ENCODE measurements at places on chromosomes 5 and 9.
A peak's percentile ranks its signal among the peaks of the same experiment; 100 is the strongest.

DNA sequence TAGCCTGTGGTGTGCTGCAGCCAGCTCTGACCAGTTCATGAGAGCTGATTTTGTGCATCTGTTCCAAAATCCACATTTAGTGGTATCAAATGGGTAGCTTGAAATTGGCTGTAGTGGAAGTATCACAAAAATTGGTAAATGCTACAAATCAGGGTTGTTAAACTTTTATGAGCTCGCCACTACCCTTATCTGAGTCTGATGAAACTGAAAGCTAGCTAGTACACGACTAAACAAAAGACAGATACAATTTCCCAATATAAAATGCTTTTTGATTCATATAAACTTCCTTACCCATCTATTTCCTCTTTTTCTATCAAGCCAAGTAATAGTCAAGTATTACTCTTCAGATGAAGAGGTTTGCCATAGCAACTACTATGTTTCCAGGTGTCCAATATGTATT is 392.0 kb downstream of the TMEM161B start:
- no peak for DNase-seq

GRCh38 chr9:128118472-128118857 is 9.1 kb downstream of the PTGES2 start:
- no peak for DNase-seq

DNA sequence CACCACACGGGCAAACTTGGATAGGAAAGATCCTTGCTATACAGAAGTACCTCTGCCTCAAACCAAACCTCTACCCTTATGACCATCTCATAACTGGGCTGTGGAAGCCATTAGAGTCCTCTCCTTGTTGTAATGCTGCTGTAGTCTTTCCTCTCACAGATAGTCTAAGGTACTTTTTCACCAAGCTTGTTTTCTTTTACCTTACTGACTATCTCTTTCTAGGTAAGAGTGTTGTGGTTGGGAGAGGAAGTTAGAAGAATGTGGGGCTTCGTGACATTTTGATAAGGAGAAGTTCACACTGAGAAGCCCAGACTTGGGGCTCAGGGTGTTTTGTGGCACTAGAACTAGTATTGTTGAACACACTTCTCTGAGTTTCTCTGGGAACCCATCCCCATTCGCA is 8.9 kb downstream of the CFAP95 start:
- DNase-seq = no peak

DNA sequence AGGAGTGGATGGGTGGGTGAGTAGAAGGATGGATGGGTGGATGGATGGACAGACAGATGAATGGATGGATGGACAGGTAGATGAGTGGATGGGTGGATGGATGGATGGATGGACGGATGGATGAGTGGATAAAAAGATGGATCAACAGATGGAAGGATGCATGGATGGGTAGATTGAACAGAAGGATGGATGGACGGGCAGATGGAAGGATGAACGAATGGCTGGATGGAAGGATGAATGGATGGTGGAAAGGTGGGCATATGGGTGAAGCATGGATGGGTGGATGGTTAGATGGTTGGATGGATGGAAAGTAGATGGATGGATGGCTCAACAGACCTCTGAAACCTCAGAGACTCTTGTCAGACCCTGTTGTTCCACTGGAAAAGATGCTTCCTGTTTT is 10.1 kb downstream of the FLT4 start:
- DNase-seq = no peak

- DNase-seq = peak; percentile 99
Observed at GRCh38 chr9:125706651-125707471, at the start of gene MAPKAP1. Gene MAPKAP1 (minus strand): TSS chr9:125707208. CDS start chr9:125672574, 34,634 bp downstream.

DNA sequence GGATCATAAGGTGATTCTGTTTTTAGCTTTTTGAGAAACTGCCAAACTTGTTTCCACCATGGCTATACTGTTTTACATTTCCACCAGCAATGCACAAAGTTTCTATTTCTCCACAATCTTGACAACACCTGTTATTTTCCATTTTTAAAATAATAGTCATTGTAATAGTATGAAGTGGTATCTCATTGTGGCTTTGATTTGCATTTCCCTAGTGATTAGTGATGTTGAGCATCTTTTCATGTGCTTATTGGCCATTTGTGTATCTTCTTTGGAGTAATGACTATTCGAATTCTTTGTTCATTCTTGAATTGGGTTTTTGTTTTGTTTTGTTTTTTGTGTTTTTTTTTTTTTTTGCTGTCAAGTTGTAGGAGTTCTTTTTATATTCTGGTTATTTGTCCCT is 4.9 kb downstream of the GARNL3 start:
- DNase-seq = no peak

GRCh38 chr5:167936022-167936421 is 355.4 kb upstream of the WWC1 start:
- no peak for DNase-seq

- DNase-seq = peak; percentile 81
Observed at GRCh38 chr9:94920420-94921091, 194.1 kb downstream of the AOPEP start.

DNA sequence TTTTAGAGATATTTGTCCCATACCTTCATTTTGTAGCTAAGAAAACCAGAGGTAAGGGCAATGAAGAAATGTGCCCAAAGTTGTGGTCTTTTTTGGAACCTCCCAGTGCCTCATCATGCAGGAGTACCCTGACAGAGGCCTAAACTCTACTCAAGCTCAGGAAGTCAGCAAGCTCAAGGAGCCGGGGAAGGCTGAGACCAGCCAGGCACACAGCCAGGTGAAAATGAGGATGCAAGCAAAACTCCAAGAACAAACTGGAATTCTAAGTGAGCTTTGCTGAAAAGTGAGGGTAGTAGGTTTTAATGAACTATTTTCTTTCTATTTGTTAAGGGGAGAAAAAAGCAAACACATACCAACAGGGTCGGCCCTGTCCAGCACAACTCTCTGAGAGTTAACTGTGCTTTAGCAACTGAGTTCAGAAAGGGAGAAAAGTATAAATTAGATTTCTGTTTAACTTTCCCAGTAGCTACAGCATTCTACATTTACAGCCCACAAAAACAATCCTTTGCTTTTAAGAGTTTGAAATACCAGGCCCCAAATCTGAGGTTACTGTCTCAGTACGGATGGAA is 146.4 kb downstream of the GNAQ start:
- no peak for DNase-seq

GRCh38 chr5:91266184-91266705 is 116.9 kb downstream of the ARRDC3 start:
- DNase-seq = no peak

GRCh38 chr5:67380431-67380830 is 183.8 kb upstream of the CD180 start:
- DNase-seq = no peak

GRCh38 chr5:139638736-139639618 is 9.2 kb upstream of the CXXC5 start:
- DNase-seq = no peak

DNA sequence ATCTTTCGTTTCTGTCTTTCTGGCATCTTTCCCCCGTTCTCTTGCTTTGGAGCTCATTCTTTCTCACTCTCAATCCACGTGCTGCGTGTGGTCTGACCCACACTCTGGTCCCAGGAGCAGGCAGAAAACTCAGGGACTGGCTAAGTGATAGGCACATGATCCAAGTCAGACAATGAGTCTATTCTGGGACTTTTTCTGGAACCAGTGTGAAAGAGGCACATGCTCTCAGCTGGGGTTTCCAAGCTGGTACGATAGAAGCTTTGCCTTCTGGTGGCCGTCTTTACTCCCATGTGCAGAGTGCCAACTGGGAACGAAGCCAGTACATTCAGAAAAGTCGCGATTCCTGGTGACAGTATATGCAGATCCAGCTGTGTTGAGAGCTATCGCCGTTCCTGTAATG is 94.4 kb downstream of the PDZD2 start:
- DNase-seq = no peak

DNA sequence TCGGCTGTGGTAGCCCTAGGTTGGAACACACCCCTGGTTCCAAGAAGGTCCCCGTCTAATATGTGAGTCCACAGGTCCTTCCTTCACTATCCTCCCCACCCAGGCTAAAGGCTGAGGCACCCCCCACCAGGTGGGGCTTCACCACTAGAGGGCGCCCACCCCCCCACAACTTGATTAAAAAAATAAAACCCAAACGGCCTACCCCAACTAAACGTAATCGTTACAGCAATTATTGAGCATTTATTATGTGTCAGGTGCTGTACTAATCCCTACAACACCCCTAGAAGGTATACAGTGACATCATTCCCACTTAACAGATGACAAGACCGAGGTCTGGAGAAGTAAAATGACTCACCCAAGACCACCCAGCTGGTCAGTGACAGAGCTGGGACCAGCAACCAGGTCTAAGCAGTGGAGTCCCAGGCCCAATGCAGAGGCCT is 65.0 kb downstream of the FGF18 start:
- no peak for DNase-seq

DNA sequence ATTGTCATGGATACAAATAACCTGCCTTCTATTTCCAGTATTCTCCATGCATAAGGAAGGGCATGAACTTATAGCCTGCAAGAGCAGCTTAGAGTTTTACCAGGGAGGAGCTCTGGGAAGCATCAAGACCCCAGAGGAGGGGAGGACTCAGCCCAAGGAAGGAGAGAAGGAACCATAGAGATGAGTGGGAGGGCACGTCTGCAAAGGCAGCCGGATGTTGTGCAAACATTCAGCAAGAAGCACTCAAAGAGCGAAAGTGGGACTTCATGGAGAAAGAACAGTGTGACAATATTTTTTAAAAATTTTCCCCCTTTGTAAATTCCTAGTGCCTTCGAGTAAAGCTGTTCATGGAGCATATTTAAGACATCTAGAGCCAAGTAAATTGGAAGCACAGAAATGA is 270.1 kb upstream of the PTGER4 start:
- DNase-seq = no peak
